Fibroblast of the conjunctiva (primary cell): ENCODE measurements at places on chromosomes 7 and 10.

DNA sequence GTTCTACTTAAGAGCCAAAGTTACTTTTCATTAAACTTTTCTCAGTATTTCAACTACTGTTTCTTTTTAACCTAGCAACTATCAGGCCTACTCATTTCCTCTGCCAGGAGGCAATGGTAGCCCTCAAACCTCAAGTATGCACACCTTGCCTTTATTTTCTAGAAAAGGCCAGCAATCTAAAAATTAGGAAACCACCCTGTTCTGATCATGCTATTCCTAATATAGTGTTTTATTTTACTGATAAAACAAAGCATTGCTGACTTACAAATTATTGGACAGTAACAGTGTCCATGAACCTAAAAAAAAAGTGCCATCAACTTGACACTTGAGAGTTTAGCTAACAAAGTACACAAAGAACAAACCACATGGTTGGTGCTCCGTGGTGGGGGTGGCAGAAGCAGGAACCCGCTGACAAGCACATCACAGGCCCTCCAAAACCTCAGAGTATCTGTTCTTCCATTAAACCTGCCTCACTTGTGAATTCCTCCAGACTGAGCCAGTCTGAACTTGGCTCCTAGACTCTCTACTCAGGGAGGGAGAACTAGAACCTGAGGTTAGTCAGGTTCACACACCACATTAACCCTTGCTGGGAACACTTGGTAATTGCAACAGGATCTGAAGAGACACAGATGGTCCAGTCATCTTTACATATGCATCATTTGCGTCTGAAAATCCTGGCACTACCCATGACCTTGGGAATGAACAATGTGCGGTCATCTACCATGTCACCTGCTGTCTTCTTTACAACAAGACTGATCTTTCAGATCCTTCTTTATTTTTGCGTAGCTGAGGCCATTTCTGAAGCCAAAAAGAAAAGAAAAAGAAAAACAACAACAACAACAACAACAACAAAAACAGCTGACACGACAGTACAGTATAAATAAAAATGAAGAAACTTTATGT lies 31.9 kb downstream of the PIP4K2A start:
- DNase-seq, result no peak

- DNase-seq, result no peak
Observed at GRCh38 chr7:141960687-141961422, 12.7 kb downstream of the TAS2R38 start.

DNA sequence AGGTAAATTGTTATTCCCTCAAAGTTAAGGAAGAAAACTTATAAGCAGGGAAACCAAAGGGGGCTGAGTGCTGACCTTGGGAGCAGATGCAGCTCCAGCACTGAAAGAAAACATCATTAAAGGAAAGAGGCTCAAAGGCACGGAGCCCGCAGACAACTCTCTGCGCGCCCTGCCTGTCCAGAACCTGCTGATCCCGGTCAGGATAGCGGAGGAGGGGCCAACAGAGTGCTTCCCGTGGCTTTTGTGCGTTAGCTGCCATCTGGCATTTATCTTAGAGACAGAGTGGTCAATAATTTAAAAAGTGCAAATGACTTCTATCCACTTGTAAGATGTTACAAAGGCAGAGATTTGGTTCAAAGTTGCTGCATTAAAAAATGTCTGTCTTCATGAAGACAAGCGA lies 162.1 kb downstream of the FANK1 start:
- DNase-seq, result no peak

DNA sequence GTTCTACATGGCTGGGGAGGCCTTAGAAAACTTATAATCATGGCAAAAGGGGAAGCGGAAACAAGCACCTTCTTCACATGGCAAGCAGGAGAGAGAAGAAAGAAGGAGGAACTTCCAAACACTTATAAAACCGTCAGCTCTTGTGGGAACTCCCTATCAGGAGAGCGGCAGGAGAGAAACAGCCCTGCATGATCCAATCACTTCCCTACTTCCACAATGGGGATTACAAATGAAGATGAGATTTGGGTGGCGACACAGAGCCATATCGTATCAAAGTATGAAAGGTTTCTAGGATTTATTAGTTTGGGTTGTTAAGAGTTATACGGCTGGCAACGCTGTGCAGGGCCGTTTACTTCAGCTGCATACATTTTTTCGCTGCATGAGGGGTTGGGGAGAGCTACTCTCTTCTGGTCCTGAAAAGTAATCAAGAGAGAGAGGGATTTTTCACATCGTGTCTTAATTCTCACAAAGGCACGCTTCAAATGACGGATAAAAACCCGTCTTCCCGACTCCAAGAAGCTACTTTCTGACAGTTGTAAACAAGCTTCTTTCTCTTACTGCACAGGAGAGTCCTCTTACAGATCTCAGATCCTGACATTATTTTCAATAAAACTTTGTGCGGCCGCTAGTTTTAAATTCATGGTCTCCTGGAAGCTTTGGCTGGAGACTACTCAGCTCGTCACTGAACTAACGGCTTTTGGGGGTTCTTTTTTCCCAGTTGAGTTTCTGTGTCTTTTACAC lies 751 bp upstream of the GTPBP10 start:
- peak; percentile 12 for DNase-seq

- DNase-seq, result no peak
Observed at GRCh38 chr7:66845379-66846095, 75.5 kb upstream of the TMEM248 start.

- DNase-seq, result peak; percentile 12
Observed at GRCh38 chr7:128954830-128955802, 17.4 kb downstream of the IRF5 start.

DNA sequence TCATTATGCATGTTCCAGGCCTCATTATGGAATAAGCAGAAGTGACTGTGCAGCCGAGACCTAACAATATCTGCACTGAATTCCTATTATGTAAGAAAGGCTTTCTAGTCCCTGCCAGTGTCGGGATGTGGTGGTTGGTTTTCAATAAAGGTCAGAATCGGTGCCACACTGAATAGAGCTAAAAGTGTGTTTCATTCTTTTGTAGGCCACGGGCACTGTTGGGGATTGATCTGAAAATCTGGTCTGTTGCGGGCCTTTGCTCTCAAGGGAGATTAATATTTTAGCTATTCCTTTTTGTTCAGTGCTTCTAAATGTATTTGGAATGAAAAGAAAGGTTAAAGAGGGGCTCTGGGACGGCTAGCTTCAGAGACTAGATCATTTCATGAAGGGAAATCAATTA lies 559.4 kb upstream of the GALNT17 start:
- DNase-seq, result no peak

DNA sequence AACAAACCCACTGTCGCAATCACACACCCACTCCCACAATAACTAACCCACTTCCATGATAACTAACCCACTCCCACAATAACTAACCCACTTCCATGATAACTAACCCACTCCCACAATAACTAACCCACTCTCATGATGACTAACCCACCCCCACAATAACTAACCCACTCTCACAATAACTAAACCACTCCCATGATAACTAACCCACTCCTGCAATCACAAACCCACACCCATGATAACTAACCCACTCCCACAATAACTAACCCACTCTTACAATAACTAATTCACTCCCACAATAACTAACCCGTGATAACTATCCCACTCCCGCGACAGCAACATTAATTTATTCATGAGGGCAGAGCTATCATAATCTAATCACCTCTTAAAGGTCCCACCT lies 105.8 kb downstream of the COL13A1 start:
- no peak for DNase-seq
